ENCODE measurements at places on chromosomes 2 and 18.

- DNase-seq = no peak
These were observed 323.2 kb upstream of the MEX3C start for GRCh38 chr18:51520676-51521180.

GRCh38 chr18:34847408-34847807 is 137.3 kb downstream of the DTNA start:
- no peak for DNase-seq

GRCh38 chr2:106521016-106521415 is 33.9 kb downstream of the CD8B2 start:
- DNase-seq = no peak

DNA sequence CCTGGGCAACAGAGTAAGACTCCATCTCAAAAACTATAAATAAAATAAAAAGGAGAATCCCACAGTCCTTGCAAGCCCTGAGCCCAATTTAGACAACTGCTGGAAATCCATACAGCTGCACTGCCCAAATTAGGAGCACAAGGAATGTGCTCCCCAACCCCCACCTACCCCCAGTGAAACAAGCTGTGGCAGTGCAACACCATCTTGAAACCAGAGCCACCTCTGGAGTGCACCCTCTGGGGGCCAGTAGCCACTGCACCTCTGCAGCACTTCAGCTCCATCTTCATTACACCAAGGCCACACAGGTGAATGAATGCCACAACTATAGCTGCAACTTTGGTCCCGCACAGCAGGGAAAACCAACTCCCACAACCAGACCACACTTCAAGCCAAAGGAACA is 37.3 kb downstream of the USP34 start:
- no peak for DNase-seq

DNA sequence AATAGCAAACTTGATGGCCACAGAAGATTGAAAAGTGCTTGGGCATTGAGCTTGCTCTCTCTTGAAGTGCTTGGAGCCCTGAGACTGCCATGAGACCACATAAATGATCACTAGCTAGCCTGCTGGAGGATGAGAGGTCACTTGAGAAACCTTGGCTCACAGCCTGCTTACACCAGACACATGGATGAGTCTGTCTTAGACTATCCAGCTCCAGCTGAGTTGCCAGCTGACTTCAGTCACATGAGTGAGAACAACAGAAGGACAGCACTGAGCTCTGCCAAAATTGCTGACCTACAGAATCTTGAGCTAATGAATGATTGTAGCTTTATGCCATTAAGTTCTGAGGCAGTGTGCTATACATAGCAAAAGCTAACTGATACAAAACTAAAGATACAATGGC is 18.1 kb downstream of the NABP1 start:
- DNase-seq = no peak

- no peak for DNase-seq
These were observed 50.6 kb upstream of the OSR1 start for GRCh38 chr2:19409046-19409445.

GRCh38 chr2:162490761-162491470 is 147.0 kb downstream of the GCA start:
- DNase-seq = no peak

Data from activated T-helper 1 cell treated with anti-CD3 and anti-CD28 coated beads, Interleukin-2, amount 50 U/mL, for 16 hours (primary cell).